ENCODE measurements at places on chromosomes 7 and 10.
A peak's percentile ranks its signal among the peaks of the same experiment; 100 is the strongest.

- no peak for DNase-seq
These were observed 411.6 kb downstream of the EXOC4 start for GRCh38 chr7:133664528-133664927.

DNA sequence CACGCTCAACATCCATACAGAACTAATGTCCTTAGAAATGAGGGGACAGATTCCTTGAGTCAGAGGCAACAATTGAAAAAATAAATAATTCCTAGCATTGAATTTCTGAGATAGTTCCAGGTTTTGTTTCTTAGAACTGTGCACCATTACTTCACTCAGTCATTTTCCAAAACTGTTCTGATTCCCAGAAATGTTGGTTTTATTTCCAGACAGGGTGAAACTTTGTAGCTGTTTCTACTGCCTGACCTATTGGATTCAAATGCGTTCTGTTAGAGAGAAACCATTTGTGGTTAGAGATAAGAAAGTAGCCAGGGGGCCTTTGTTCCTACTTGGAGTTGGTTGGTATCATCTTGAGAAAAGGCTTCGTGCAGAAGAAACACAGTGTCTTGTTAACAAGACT is 8.1 kb upstream of the DEPP1 start:
- no peak for DNase-seq

GRCh38 chr10:46220872-46221538 is 65.8 kb upstream of the ANTXRL start:
- DNase-seq: no peak

- peak; percentile 77 for DNase-seq
These were observed 4.1 kb downstream of the MBLAC1 start for GRCh38 chr7:100130608-100131453.

- DNase-seq: no peak
These were observed 17.0 kb downstream of the PRSS2 start for GRCh38 chr7:142787783-142788182.

DNA sequence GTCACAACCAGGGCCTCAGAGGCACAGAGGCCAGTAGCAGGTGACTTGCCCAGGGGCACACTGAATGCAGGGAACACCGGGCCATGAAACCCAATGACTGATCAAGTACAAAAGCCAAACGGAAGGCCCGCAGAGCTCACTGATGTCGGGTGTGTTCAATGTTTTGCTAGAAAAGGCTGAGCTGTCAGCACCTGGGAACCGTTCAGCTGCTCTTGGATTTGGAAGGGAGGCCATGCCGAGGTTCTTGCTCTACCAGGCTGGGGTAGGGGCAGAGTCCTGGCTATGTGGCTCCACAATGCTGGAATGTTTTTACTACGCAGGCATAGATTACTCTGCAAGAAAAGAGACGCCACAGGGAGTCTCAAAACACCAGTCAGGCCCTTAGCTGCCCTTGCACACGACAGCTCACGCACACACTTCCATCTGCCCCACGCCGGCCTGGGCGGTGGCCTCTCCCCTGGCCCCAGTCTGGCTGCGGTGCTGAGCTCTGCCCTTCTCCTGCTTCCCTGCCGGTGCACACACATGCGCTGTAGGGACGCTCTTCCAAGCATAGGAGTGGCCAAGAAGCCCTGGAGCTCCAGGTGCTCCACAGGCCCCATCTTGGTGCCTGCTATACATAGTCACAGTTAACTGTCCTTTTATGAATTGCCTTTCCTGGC is 79.9 kb downstream of the ZRANB1 start:
- DNase-seq: no peak

DNA sequence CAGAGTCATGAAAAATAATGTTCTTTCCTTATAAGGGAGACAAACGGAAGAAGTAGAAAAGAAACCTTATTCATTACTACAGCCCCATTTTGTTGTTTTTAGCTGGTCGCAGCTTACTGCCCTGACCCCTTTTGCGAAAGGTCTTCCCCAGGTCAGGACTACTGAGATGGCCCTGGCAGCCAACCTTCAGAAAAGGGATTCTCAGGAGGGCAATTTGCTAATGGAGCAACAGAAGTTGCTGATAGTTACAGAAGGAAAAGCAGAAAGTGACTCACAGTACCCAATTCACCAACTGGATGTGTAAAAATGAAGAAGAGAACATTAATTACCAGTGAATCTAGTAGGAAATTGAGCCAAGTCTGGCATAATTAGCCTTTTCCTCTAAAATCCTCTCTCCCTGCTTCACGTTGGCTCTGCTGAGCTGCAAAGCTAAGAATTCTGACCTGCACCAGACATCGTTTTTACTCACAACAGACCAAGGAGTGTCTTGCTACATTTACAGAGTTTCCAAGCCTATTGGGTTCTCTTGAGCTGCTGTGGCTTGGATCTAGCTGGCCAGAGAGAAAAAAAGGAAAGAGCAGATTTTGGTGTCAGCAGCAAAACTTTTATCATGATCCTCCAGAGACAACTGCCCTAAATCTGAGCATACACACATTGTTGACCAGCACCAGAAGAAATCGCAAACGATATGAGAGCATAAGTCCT is 499.9 kb upstream of the FZD8 start:
- DNase-seq: no peak
